ENCODE measurements at places on chromosomes 2 and 18. TPM values are rescaled to one million over a fixed set of nuclear protein-coding genes. Genes with fewer than 3 reads are reported as not detected.

The FNDC4 gene
- total RNA-seq = 4.3 TPM

The ADAM17 gene
- 35.0 TPM for total RNA-seq

The NAT8 gene
- total RNA-seq = not detected

The SEMA4F gene
- total RNA-seq = 13.7 TPM

The SPHKAP gene
- not detected for total RNA-seq

Data from A549 treated with DMSO at 1 μM for 4 hours (cell line).